Activated T-cell treated with anti-CD3 and anti-CD28 coated beads, Interleukin-2, amount 50 U/mL, for 72 hours (primary cell): ENCODE measurements at places on chromosomes 7 and 10.

DNA sequence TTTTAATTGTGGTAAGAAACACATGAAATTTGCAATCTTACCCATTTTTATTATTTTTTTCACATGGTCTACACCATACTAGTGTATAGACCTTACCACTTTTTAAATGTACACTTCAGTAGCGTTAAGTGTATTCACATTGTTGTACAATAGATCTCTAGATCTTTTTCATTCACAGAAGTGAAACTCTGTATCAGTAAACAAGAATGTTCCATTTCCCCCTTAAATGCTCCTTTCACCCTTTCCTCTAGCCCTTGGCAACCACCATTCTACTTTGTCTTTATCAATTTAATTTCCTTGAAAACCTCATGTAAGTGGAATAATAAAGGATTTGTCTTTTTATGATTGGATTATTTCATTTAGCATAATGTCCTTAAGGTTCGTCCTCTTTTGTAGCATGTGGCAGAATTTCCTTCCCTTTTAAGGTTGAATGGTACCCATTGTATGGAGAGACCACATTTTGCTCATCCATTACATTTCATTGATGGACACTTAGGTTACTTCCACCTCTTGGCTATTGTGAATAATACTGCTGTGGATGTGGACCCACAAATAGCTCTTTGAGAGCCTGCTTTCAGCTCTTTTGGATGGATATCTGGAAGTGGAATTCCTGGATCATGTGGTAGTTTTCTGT is 45.7 kb downstream of the SNX10 start:
- no peaks in the 10 kb centered on the region for H3K27me3 ChIP-seq
- H3K4me1 ChIP-seq: peaks cover 21% of the 10 kb centered on the region
- no peak for DNase-seq
- H3K27ac ChIP-seq: peak overlapping the region; percentile 18
- H3K36me3 ChIP-seq: peaks cover 5% of the 10 kb centered on the region

DNA sequence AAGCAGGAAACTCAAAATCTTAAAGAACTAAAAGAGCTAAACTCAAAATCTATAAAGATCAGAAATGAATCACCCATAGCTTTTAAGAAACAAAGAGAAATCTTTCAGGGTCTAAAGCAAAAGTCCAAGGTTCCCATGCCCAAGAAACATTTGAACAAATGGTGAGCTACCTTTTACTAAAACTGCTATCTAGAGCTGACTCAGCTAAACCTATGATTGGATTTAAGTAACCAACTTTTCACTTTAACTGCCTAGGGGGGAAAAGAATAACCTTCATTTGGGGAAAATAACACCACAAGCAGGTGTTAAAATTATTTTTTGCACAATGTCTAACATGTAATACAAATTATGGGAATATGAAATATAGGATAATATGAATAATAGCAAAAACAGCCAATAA is 328.4 kb downstream of the PHF14 start:
- H3K4me3 ChIP-seq: no peak overlapping the region
- no peaks in the 10 kb centered on the region for H3K4me1 ChIP-seq
- no peak overlapping the region for H3K27ac ChIP-seq
- no peaks in the 10 kb centered on the region for H3K36me3 ChIP-seq

GRCh38 chr10:7635408-7636125 is 31.2 kb downstream of the ITIH5 start:
- H3K27me3 ChIP-seq: peaks cover 20% of the 10 kb centered on the region
- no peaks in the 10 kb centered on the region for H3K4me1 ChIP-seq
- no peak overlapping the region for H3K4me3 ChIP-seq
- H3K27ac ChIP-seq: no peak overlapping the region
- H3K36me3 ChIP-seq: peaks cover 4% of the 10 kb centered on the region
- no peak for DNase-seq

- no peak overlapping the region for H3K4me3 ChIP-seq
- H3K27me3 ChIP-seq: peaks cover 10% of the 10 kb centered on the region
- no peak overlapping the region for H3K27ac ChIP-seq
- no peaks in the 10 kb centered on the region for H3K36me3 ChIP-seq
Measured at GRCh38 chr10:44470784-44471183, 85.9 kb upstream of the CXCL12 start.

DNA sequence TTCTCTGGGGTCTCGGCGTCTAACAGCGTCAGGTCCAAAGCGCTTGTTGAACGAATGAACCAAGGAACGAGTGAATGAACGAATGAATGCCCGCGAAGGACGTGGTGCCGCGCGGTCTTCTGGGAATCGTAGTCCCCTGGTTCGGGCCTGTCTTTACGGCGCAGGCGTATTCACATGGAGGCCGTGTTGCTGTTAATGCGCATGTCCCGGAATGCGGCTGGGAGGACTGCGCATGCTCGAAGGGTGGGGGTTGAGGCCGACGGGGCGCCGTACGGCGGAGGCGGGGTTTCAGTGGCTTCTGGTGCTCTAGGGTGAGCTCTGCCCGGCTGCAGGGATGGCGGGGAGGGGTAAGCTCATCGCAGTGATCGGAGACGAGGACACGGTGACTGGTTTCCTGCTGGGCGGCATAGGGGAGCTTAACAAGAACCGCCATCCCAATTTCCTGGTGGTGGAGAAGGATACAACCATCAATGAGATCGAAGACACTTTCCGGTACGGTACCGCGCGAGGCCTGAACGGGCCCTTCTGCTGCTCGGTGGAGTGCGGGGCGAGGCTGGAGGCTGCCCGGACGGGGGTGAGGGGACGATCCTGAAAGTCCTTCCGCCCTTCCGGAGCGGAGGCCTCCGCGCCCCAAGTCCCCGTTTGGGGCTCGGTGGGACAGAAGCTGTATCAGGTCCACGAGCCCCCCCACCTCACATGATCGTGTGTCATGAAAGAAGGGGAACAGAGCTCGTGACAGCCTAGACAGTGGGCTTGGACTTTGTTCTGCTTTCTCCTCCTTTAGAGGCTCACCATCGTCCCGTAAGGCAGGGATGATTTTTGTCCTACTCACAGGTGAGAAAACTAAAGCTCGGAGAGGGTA is at the start of gene ATP6V1F:
TSS of gene ATP6V1F (plus strand) at position 286 of the 862 bp plus-strand sequence. CDS start at position 335, 49 bp downstream.
- H3K36me3 ChIP-seq: peaks cover 2% of the 10 kb centered on the region
- H3K4me3 ChIP-seq: peak within 1 kb of the TSS; percentile 95
- peak; percentile 100 for DNase-seq
- H3K27me3 ChIP-seq: no peaks in the 10 kb centered on the region
- H3K4me1 ChIP-seq: peaks cover 33% of the 10 kb centered on the region

DNA sequence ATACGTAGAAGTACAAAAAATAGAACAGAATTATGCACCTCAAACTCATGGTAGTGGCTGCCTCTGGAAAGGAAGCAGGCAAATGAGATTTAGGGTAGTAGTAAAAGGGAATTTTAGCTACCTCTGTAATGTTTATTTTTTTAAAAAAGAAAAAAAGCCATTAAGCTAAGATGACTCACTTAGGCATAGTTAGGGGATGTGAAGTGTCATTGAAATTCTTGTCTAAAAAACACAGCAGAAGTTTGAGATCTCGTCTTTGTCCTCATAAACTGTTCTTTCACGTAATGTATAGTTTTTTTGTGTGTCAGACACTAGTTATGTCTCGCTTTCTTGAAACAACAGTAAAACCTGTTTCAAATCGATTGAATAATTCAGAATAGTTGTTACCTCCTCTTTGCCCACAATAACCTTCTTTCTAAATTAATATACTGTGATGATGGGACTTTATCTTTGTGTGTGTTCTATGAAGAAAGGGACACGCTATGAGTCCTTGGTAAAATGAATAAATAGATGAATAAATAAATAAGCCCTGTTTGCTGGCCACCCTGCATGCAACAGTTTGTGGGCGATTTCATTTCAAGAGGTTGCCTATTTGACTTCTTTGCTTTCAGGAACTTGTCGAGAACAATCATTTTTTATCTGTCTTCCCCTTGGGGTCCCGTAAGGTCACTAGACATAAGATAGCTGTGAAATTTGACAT is 14.5 kb upstream of the FBXW4 start:
- no peaks in the 10 kb centered on the region for H3K36me3 ChIP-seq
- peaks cover 31% of the 10 kb centered on the region for H3K4me1 ChIP-seq
- DNase-seq: no peak
- peaks cover 62% of the 10 kb centered on the region for H3K27me3 ChIP-seq

DNA sequence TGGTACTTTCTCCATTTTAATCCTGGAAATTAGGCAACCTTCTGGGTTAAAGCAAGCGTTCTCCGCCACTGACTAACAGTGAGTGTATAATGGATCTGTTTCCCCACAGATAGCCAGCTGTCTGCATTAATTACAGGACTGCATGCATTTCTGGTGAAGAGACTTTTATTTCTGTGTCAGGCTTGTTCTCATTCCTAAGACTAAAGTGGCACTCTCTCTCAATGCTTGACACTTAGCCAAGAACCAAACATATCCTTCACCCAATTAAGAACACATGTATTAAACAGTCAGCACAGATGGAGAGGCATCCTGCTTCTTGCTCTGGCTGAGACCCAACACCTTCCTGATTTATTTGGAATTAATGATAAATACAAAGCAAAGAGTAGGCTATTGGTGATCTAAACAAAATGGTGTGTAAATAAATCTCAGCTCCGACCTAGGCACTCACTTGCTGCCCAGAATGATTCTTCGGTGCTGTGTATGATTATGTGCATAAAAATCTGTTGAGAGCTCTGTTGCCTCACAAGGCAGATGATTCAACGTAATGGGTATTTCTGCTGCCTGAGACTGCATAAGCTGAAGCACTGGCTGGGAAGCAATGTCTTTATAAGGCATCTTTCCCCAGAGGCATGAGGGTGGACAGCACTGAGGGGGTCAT is 16.8 kb downstream of the CALU start:
- H3K4me1 ChIP-seq: no peaks in the 10 kb centered on the region
- H3K36me3 ChIP-seq: peaks cover 2% of the 10 kb centered on the region
- H3K27ac ChIP-seq: no peak overlapping the region
- no peak for DNase-seq
- no peaks in the 10 kb centered on the region for H3K27me3 ChIP-seq
- no peak overlapping the region for H3K4me3 ChIP-seq

- peaks cover 28% of the 10 kb centered on the region for H3K27me3 ChIP-seq
- peak overlapping the region; percentile 75 for H3K27ac ChIP-seq
- peaks cover 14% of the 10 kb centered on the region for H3K4me1 ChIP-seq
- no peak for DNase-seq
Measured at GRCh38 chr10:113381416-113381815, 171.4 kb upstream of the HABP2 start.

DNA sequence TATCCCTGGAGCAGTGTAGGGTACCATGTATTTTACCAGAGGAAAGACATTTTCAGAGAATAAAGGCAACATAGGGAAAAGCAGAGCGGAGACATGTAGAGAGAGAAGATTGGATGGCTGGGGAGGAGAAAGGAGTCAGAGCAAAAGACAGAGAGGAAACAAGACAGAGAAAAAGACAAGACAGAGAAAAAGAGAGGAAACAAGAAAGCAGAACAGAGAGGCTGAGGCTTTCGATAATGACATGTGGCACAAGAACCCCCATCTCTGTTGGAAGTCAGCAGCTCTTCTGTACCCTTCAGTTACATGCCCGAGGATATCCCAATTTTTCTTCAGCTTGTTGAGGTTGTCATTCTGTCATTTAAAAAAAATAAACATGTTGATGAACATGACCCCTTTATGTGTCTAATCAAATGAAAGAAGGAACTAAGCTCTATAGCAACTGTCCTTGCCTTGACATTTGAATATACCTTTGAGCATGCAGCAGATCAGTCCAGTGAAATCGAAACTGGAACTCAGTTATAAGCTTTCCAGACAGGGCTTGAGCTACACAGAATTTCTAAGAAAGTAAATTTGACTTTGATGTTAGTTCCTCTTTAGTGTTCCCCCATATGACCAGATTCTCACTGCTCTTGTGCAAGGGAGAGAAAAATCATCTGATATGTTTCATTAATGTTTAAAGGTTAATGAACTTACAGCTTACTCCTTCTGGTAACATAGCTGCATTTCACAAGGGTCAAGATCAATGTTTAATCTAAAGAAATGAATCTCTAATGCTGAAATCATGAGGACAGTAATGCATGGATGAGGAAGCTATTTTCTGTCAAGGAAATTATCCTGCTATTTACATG is 75.1 kb upstream of the SP4 start:
- H3K4me3 ChIP-seq: peak overlapping the region; percentile 60
- DNase-seq: no peak
- H3K36me3 ChIP-seq: no peaks in the 10 kb centered on the region
- H3K27me3 ChIP-seq: no peaks in the 10 kb centered on the region

DNA sequence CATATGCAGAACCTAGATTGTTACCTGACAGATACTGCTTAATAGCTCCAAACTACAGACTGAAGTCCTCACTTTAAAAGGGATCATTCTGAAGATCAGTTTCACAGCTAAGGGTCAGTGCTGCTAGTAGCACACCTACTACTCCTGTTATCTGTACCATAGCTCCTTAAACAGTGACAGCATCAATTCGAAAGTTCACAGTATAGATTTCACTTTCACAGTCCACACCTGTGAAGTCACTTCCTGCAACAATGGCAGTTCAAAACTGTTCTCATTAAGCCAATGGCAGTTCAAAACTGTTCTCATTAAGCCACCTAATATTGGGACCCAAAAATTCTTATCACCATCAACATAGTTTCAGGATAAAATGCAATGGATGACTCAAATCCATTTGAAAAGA is 10.7 kb upstream of the FHIP2A start:
- H3K4me3 ChIP-seq: no peak overlapping the region
- no peaks in the 10 kb centered on the region for H3K36me3 ChIP-seq
- peaks cover 21% of the 10 kb centered on the region for H3K4me1 ChIP-seq
- peak overlapping the region; percentile 65 for H3K27ac ChIP-seq
- no peaks in the 10 kb centered on the region for H3K27me3 ChIP-seq
- DNase-seq: no peak

DNA sequence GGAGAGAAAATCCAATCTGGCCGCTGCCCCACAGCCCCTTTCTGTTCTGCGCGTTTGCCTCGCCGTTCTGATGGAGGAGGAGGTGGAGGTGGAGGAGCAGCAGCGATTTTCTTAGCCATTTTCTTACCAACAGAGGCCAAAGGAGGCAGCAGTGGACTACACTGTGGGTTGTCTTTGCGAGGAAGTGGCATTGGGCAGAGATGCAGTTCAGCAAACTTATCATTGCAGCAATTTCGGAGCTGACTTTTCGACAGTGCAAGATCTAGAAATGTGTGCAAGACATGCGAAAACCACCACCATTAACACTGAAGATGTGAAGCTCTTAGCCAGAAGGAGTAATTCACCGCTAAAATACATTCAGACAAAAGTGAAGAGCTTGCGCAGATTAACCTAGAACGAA is 1.9 kb upstream of the ARL4A start:
- no peaks in the 10 kb centered on the region for H3K27me3 ChIP-seq
- H3K4me3 ChIP-seq: peak overlapping the region; percentile 99
- H3K27ac ChIP-seq: peak overlapping the region; percentile 84
- H3K36me3 ChIP-seq: no peaks in the 10 kb centered on the region
- peaks cover 24% of the 10 kb centered on the region for H3K4me1 ChIP-seq

DNA sequence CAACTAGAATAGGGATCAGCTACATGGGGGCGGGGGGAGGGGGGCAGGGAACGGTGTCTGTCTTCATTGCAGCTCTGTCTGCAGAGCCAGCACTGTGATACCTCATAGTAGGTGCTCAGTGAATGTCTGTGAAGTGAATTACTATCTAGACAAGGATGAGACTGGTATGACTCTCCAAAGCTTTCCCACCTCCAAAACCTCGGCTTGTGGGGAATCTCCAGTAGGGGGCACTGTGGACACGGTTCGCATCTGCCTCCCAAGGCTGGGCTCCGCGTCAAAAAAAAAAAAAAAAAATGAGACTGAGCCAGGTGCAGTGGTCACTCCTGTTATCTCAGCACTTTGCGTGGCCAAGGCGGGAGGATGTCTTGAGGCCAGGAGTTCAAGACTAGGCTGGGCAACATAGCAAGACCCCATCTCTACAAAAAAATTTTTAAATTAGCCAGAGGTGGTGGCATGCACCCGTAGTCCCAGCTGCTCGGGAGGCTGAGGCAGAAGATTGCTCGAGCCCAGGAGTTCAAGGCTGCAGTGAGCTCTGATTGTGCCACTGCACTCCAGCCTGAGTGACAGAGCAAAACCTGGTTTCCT is 9.6 kb downstream of the TRIM56 start:
- no peaks in the 10 kb centered on the region for H3K27me3 ChIP-seq
- peaks cover 3% of the 10 kb centered on the region for H3K36me3 ChIP-seq
- no peak overlapping the region for H3K4me3 ChIP-seq
- peaks cover 13% of the 10 kb centered on the region for H3K4me1 ChIP-seq
- H3K27ac ChIP-seq: no peak overlapping the region
